ENCODE measurements at places on chromosomes 16 and 17. TPM values are rescaled to one million over a fixed set of nuclear protein-coding genes. Genes with fewer than 3 reads are reported as not detected.

Gene KRTAP16-1
- total RNA-seq: not detected

Gene PARN
- total RNA-seq: 38.3 TPM

Gene P2RX1
- 5.1 TPM for total RNA-seq

Gene CDK5RAP3
- total RNA-seq: 94.9 TPM

Gene PERCC1
- not detected for total RNA-seq

Gene TPSD1
- not detected for total RNA-seq

Gene WFIKKN1
- 0.41 TPM for total RNA-seq

Gene AIPL1
- not detected for total RNA-seq

Gene HAP1
- not detected for total RNA-seq

- no peaks in the 10 kb centered on the region for H3K4me1 ChIP-seq
- no peaks in the 10 kb centered on the region for H3K36me3 ChIP-seq
- no peaks in the 10 kb centered on the region for H3K27me3 ChIP-seq
- no peak overlapping the region for H3K27ac ChIP-seq
- no peak for DNase-seq
Observed at GRCh38 chr16:50490828-50491227, 57.4 kb upstream of the NKD1 start.

DNA sequence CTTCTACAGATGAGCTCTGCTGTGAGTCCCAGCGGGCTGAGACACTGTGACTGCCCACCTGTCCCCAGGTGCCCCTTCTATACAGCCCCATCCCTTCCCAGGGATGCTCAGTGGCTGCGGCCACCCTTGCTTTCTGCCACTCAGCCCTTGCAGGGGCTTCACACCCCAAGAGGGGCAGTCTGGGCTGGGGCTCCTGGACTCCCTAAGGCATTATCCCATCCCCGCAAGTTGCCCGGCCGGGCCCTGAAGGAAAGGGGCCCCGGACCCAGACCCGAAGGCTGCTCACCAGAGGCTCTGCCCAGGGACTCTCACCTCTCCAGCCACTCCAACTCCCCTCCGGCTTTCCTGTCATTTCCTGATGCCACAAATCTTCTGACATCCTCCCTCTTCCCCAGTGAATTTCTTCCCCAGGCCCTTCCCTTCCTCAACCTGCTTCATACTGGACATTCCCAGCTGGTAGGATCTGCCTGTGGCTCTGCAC, 88.5 kb upstream of the TOB1 start:
- no peak overlapping the region for H3K4me3 ChIP-seq
- DNase-seq: no peak
- H3K4me1 ChIP-seq: peaks cover 21% of the 10 kb centered on the region
- H3K27me3 ChIP-seq: no peaks in the 10 kb centered on the region
- peaks cover 16% of the 10 kb centered on the region for H3K36me3 ChIP-seq
- no peak overlapping the region for H3K27ac ChIP-seq

DNA sequence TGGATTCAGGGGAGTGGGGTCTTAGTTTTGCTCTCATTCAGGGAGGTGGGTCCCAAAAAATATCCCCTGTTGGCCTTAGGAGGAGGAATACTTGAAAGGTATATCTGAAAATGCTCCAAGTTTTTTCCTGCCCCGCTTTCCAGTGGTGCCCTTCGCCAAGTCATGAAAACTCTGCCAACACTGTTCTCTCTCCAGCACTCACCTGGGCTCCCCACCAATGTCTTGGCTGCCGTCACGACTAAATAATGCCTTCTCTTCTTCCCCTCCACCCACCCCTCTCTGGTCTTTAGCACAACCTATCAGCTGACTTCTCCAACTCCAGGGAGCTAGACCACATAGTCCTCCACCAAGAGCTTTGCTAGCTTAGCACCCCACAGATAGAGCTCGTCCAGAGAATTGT, 30.6 kb downstream of the ZFHX3 start:
- H3K36me3 ChIP-seq: no peaks in the 10 kb centered on the region
- no peaks in the 10 kb centered on the region for H3K27me3 ChIP-seq
- no peak overlapping the region for H3K4me3 ChIP-seq
- DNase-seq: no peak
- peaks cover 34% of the 10 kb centered on the region for H3K4me1 ChIP-seq

- no peak for DNase-seq
- H3K27me3 ChIP-seq: no peaks in the 10 kb centered on the region
- H3K4me1 ChIP-seq: peaks cover 7% of the 10 kb centered on the region
- H3K4me3 ChIP-seq: no peak overlapping the region
Observed at GRCh38 chr17:80396157-80397033, 18.6 kb upstream of the ENDOV start.

DNA sequence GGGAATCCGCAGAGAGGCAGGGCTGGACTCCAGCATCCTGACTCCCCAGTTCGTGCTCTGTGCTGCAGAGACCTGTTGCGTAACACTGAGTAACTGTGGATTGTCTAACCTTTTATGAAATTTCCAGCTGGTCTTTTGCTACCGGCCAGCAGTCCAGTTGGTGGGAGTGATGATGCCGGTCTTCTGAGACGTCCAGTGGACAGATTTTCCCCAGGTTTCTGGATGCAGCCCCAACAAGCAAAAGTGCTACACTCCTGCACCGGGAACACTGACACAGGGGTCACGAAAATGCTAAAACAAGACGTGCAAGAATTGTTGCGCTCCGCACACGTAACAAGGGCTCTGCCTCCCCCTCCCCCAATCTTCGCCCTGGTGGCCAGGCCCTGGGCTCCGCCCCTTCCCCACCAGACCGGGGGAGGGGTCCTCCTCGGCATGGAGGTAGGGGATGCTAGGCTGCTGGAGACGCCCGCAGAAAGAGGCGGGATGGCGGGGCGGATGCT, 701 bp upstream of the MRC2 start:
- peak overlapping the region; percentile 67 for H3K27ac ChIP-seq
- peak; percentile 69 for DNase-seq
- peak overlapping the region; percentile 90 for H3K4me3 ChIP-seq
- peaks cover 36% of the 10 kb centered on the region for H3K4me1 ChIP-seq

DNA sequence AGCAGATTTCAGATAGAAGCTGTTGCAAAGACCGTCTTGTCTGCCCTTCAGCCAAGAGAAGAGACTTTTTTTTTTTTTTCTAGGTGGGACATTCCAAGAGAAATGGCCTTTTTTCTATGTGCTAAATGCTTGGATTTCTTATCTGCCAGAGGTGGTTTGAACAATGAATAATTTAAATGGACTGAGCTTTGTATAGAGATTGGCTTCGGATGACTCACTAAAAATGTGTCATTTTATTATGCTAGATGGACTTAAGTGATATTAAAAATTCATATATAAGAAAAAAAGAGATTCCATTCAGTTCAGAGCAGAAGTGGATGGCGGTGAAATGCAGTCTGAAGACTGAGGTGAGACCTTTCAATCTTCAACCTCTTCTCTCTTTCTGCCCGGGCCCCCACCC, 58.4 kb downstream of the MEAK7 start:
- H3K4me1 ChIP-seq: no peaks in the 10 kb centered on the region
- 0 out of 2 replicates have a peak, but pooled peaks cover 4% of the 10 kb centered on the region for H3K27me3 ChIP-seq
- no peak for DNase-seq
- H3K36me3 ChIP-seq: no peaks in the 10 kb centered on the region
- H3K4me3 ChIP-seq: no peak overlapping the region

DNA sequence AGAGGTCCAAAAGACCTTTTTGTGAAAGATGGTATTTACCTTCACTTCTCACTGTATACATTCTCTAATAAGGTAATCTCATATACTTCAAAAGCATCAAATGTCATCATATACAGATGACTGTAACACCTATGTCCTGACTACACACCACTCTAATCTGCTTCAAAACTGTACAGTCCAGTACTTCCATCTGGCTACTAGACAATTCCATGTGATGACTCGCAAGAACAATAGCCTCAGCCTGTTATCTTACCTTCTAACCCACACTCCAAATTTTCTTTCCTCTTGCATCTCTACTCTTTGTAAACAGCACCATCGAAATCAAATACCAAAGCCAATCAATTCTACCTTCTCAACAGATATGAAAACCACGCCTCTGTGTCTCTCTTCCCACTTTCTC, 24.1 kb downstream of the MYO1D start:
- H3K27me3 ChIP-seq: no peaks in the 10 kb centered on the region
- no peak for DNase-seq
- no peak overlapping the region for H3K27ac ChIP-seq
- no peak overlapping the region for H3K4me3 ChIP-seq

- no peaks in the 10 kb centered on the region for H3K27me3 ChIP-seq
- no peaks in the 10 kb centered on the region for H3K36me3 ChIP-seq
- peak; percentile 40 for DNase-seq
- no peaks in the 10 kb centered on the region for H3K4me1 ChIP-seq
- no peak overlapping the region for H3K4me3 ChIP-seq
- no peak overlapping the region for H3K27ac ChIP-seq
Observed at GRCh38 chr17:21318439-21318838, 33.9 kb downstream of the MAP2K3 start.

- no peak for DNase-seq
- peaks cover 14% of the 10 kb centered on the region for H3K27me3 ChIP-seq
- no peak overlapping the region for H3K4me3 ChIP-seq
- no peak overlapping the region for H3K27ac ChIP-seq
- no peaks in the 10 kb centered on the region for H3K36me3 ChIP-seq
Observed at GRCh38 chr16:22630242-22630641, 119.6 kb downstream of the NPIPB5 start.

DNA sequence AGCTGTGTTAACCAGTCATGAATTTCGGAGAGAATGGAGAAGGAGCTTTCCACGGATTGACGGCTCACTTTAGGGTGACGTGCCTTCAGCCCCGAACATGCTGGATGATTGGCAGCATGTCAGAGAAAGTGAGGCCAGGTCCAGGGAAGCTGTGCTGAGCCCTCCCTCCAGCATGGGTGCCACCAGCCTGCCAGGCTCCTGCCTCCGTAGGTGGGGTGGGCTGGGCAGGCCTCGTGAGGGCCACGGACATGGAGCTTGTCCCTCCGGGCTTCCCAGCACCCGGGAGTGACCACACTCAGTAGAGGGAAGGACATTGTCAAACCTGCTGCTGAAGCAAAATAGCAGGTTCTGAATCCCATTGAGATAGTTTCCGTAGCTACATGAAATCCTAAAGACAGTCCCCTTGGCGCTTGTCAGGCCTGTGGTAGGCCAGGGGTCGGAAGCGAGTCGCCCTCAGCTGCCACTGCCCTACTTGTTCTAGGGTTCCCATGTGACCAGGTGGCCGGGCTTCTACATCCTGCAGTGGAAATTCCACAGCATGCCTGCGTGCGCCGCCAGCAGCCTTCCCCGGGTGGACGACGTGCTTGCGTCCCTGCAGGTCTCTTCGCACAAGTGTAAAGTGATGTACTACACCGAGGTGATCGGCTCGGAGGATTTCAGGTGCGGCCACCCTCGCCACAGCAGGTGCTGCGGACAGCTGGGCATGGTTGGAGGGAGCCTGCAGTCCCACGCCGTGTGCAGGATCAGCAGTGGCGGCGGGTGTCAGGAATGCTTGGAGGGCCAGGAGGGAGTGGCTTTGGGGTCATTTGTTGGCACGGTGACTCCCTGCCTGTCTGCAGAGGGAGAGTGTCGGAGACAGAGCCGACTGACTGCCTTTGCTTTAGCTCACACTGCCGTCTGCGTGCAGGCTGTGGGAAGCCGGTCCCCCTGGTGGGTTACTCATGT, 72.3 kb downstream of the SEC14L1 start:
- no peaks in the 10 kb centered on the region for H3K27me3 ChIP-seq
- H3K4me1 ChIP-seq: peaks cover 11% of the 10 kb centered on the region
- no peak overlapping the region for H3K27ac ChIP-seq
- peaks cover 93% of the 10 kb centered on the region for H3K36me3 ChIP-seq
- no peak overlapping the region for H3K4me3 ChIP-seq

DNA sequence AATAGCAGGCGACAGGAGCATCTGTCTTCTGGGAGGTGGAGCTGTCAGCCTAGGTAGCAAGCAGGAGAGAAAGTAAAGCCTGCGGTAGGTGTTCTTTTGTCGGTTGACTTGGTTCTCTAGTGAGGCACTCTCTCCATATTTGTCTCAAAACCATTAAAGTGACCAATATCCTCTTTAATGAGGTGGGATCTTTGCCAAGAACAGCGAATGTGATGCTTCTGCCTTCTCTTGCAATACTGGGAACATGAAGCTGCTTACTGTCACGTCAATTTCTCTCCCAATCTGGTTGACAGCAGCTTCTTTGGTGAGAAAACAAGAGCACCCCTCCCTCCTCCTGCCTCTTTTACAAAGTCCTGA, 176.7 kb downstream of the ABCC12 start:
- H3K36me3 ChIP-seq: no peaks in the 10 kb centered on the region
- no peak for DNase-seq
- no peaks in the 10 kb centered on the region for H3K27me3 ChIP-seq

DNA sequence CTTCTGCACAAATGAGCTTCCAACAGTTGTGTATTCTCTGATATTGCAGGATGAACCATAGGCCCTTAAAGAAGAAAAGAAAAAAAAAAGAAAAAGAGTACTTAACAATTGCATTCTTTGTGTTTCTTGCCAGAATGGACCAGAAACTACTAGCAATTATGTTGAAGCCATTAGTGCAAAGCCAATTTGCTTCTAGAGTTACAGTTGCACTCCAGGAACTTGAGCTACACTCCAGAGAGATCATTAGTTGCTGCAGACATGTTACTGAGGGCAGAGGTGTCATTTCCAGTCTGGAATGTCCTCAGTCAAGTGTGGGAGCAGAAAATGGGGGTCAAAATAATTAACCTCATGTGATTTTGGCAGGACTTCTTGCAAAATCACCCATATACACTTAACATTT, 85.6 kb upstream of the CCL2 start:
- no peak overlapping the region for H3K27ac ChIP-seq
- no peak for DNase-seq
- no peaks in the 10 kb centered on the region for H3K27me3 ChIP-seq
- H3K4me1 ChIP-seq: no peaks in the 10 kb centered on the region

- H3K4me3 ChIP-seq: no peak overlapping the region
- no peak for DNase-seq
- no peak overlapping the region for H3K27ac ChIP-seq
Observed at GRCh38 chr16:49275050-49275730, 6.4 kb downstream of the CBLN1 start.

DNA sequence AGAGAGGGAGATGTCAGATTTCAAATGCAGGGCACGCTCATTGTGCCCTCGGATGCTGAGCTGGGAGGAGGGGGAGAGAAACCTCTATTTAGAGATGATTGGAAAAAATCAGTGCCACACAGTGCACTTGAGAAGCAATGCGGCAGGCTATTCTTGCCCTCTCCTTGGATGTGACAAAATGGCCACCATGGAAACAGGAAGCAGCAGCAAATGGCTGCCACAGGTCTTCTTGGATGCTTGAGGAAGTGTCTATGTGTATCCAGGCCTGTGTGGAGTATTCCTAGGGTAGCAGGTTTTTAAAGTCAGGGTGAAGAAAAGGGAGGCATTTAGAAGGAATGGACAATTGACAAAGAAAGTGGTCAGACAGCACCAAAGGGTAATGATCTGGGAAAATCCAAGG, 340.1 kb upstream of the ZFHX3 start:
- no peak for DNase-seq
- H3K27ac ChIP-seq: no peak overlapping the region
- no peaks in the 10 kb centered on the region for H3K36me3 ChIP-seq
- no peaks in the 10 kb centered on the region for H3K27me3 ChIP-seq

- peaks cover 33% of the 10 kb centered on the region for H3K4me1 ChIP-seq
- H3K27me3 ChIP-seq: peaks cover 4% of the 10 kb centered on the region
- H3K36me3 ChIP-seq: peaks cover 41% of the 10 kb centered on the region
- DNase-seq: peak; percentile 89
Observed at GRCh38 chr17:2054512-2055291, at the start of gene HIC1. Gene HIC1 (plus strand): TSS chr17:2055103. CDS start chr17:2056691, 1,588 bp downstream.

- DNase-seq: no peak
- H3K27ac ChIP-seq: no peak overlapping the region
- H3K4me1 ChIP-seq: no peaks in the 10 kb centered on the region
- no peak overlapping the region for H3K4me3 ChIP-seq
- peaks cover 23% of the 10 kb centered on the region for H3K36me3 ChIP-seq
Observed at GRCh38 chr17:2612630-2613029, 19.2 kb downstream of the PAFAH1B1 start.
